ENCODE measurements at places on chromosomes 6 and 20.

- DNase-seq: peak; percentile 73
Measured at GRCh38 chr6:56862415-56863175, 92.3 kb upstream of the BEND6 start.

DNA sequence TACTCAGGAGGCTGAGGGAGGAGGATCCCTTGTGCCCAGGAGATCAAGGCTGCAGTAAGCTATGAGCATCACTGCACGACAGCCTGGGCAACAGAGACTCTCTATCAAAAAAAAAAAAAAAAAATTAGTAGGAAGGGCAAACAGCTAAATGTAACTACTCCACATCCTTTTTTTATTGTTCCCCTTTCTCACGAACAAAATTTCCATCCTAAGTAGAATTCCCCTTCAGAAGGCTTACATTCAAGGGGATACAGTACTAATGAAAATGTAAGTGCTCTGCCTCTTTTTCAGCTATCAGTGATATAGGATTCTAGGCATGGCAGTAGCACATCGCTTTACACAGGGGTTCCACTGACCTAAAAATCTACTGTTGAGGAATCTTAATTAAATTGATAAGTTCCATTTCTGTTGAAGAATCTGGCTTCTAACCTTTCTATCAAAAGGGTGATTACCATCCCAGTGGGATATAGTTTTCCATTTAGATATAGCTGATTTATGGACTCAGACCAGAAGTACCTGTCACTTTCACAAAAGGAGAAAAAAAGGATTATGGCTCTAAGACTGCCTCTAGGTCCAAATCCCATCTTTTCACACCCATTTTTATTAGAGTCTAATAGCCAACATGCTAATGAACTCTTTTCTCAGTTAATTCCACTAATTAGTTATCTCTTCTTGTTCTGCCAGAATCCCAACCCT, 2.6 kb downstream of the B4GALT5 start:
- DNase-seq: no peak

DNA sequence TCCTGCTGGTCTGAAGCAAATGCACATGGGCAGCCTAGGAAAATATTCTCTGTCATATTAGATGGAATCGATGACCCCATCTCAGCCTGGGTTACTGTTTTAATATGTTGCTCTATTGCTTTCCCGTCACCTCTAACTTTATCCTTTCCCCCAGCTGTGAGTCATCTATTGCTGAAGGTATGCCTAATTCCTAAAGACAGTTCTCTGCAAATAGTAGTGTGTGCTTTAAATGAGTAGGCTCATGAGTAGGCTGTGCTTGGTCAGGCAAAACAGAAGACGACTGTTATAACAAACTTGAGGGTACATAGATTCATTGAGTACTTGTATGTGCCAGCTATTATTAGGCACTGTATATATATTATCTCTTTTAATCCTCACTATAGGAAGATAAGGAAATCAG, 47.2 kb downstream of the CTNNBL1 start:
- peak; percentile 35 for DNase-seq

DNA sequence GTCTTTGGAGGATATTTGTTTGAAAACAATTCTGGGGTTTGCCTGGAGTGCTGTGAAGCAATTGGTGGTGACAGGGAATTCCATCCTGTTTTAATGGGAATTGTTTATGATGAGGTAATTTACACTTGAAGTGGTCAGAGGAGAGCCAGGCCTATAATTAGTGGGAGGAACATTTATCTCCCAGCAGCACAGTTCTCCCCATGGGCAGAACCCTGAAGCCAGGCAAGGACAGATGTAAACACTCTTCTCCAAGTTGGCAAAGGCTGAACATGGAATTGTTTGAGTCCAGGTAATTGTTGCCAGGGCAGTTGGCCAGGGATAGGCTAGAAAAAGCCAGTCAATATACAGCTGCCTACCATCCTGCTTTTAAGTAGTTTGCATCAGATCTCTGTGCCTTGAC, 789.7 kb downstream of the FRK start:
- no peak for DNase-seq

DNA sequence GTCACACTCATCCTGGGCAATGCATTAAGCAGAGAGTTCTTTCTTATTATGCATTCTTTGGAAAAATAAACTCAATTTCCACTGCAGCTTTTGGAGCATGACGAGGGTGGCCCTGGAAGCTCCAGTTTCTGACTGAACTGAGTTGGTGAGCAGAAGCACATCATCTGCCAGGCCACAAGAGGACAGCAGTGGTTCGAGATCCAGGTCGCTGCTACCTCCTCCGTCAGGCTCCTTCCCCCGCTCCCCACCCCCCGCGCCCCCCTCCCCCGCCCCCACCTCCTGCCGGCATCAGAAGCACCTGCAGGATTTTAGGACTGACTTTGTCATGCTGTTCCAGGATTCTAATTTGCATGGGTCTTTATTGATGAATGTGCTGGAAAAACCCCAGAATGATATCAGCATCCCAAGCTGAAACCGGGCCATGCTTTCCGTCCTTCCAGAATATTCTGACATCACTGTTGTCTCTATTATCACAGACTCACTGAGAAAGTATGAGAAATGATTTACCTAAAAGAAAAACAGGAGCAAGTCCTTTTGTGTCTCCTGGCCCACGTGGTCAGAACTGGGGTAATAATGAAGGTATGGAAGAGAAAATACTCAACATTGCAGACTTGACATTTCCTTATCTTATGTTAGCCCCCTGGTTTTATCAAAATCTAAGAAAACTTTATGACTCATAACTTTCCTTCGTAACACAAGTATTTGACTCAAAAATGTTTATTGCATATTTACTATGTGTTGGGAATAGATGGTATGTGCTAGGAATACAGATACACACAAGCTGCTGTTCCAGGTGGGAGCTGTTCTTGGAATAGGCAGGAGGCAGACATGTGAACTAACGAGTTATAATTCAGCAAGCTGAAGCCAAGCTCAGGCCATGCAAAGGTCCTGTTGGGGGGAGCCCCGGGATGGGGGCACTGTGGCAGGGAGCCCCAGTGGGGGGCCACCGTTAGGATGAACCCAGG, 220.2 kb upstream of the EXOC2 start:
- DNase-seq: peak; percentile 35

DNA sequence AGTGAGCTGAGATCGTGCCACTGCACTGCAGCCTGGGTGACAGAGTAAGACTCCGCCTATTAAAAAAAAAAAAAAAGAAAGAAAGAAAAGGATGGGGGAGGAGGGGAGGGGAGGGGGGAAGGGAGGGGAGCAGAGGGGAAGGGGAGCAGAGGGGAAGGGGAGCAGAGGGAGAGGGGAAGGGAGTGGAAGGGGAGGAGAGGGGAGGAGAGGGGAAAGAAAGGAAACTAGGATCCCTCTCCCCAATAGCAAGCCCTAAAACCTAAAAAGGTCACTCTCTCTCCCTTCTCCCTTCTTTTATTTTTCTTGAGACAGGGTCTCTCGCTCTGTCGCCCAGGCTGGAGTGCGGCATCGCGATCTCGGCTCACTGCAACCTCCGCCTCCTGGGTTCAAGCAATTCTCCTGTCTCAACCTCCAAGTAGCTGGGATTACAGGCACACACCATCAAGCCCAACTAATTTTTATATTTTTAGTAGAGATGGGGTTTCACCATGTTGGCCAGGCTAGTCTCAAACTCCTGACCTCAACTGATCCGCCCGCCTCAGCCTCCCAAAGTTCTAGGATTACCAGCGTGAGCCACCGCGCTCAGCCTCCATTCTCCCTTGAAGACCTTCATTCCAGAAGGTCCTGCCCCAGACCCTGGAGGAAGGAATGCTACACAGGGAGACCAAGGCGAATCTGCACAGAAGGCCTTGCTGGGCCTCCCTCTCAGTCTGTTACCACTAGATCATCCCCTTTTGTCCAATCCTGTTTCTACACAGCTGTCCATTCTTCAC, 45.8 kb upstream of the PIM1 start:
- DNase-seq: no peak

DNA sequence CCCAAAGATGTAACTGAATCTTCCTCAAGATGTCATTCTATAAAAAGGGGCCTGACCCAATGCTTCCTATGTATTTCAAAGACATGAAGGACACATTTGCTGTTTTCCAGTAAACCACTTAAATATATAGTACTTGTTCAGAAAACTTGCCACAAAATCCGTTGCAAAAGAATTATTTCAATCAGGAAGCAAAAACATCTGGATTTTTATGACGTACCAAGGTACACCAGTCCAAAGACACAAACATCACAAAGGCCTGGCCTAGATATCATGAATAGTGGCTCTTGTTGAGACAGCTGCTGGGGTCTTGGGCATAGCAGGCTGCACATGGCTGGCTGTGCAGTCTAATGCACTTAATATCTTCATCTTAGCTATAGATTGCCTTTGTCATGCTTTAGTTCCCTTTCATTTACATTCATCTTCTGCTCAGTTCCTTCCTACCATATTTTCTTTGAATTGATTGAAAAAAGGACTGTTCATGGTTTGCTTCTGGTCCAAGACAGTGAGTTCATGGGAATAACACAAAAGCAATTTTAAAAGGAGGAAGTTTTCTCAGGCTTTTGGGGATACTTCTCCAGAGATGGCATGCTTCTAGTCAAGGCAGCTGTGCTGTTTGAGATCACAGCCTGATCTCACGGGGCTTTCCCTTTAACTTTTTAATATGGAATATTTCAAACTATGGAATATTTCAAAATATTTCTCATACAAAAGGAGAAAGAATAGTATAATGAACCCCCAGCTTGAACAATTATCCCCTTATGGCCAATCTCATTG, 44.5 kb downstream of the MYLIP start:
- DNase-seq: no peak

DNA sequence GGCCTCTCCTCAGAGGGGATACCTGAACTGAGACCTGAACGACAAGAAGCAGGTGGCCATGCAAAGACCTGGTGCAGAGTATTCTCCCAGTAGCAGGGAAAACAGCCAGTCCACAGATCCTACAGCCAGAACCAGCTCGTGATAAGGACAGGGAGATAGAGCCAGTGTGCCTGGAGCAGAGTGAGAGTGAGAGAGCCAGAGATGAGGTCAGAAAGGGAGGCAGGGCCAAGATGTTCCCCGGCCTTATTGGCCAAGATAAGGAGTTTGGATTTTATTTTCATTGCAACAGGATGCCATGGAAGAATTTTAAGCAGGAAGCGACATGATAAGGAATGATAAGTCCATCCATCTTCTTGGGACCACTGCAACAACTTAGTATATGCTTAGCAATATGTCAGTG, 111.8 kb downstream of the UBE3D start:
- no peak for DNase-seq

DNA sequence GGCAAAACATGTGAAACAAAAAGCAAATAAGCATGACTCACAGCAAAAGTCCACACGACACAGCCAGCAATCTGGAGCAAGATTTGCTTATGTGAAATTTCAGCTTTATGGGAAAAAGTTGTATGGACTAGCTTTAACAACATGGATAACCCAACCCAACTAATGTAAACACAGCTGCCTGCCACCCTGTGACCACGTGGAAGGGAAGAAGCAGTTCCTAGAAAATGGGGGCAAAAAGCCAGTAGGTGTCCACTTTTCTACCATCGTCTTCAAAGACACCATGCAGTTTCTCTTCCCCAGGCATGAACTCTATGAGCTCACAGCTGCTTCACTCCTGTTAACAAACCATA, 425.4 kb upstream of the RNF217 start:
- DNase-seq: peak; percentile 1

GRCh38 chr6:160005861-160006540, 37.1 kb downstream of the IGF2R start:
- DNase-seq: no peak

DNA sequence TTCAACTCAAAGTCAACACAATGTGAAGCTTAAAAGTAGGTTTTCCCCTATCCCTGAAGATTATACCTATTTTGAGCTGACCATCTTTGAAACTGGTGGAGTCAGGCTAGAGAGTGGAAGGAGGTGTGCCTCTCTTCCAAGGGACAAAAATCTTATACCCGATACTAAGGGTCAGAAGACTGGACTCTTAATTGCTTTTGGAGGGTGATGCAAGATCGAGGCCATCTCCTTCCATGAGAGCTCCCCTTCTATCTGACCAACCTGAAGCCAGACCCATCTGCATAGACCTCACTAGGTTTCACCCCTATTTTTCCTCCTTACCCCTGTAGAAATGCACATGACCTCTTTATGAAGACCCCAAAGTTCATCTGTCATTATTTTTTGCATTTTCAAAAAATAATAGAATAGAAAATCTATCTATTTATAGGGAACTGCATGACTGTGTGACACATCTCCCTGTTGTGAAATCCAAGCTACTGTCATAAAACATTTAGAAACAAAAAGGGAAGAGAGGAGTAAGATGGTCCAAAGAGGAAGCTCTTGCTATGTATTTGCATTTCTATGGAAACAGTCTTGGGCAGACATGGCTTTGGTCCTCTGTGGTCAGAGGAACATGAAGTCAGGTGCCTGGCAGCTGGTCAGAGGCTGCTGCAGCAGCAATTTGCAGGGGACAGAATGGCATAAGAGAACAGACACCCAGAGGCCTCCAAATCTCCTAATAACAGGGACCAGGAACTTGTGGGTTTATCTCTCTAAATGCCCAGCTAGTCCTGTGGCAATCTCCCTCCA, 349.2 kb downstream of the MAFB start:
- no peak for DNase-seq

DNA sequence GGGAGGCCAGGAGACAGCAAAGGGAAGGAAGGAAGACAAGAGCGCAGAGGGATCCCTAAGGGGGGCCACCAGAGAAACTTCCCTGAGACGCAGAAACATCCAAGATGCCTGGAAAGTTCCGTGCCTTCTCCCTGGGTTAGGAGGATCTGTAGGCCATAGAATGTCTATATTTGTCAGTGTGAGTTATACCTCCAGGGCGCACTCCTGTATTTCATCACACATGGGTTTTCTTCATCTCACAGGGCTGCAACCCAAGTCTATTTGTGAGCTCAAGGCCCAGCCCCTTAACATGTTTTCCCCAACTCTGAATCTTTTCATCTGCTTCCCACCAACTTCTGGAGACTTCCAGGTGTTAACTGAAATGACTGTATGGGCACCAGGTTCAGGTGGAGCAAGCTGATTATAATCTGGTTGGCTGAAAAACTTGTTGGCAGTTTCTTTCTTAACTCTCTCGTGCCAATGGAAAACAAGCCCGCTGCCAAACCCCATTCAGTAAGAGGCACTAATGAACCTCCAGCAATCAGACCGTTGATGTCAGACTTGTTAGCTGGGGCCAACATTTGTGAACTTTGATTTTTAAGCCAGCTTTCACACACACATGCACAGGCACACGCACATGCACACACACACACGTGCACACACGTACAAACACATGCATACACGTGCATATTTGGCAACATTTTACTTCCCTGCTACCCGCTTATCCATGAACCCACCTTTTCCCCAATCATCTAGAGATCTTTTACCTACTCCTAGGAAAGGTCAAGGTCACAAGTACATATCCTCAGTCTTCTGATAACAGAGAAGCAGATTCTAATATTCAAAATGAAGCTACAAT, 247.5 kb upstream of the GMDS start:
- no peak for DNase-seq

GRCh38 chr20:59165891-59166709, 2.5 kb downstream of the ZNF831 start:
- DNase-seq: no peak

- peak; percentile 91 for DNase-seq
Measured at GRCh38 chr20:38764567-38765318, 16.5 kb downstream of the ACTR5 start.

DNA sequence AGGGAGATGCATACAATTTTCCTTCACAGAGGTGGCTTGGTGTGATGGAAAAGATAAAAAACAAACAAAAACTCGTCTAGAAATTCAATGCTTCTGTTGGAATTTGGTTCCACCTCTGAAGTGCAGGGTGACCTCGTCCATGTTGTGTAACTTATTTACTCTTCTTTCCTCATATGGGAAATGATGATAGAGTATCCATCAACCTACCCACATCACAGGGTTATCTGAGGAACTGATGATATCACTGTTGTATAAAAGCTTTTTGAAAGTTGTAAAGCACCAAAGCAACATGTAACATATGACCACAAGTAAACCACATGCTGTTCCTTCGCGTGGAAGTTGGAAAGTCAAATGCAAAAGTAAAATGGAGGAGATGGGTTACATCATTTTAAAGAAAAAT, 212.0 kb upstream of the SGK1 start:
- peak; percentile 64 for DNase-seq

Data from HCEC 1CT (cell line).